HFF-Myc (cell line): ENCODE measurements at places on chromosomes 6 and 20.

DNA sequence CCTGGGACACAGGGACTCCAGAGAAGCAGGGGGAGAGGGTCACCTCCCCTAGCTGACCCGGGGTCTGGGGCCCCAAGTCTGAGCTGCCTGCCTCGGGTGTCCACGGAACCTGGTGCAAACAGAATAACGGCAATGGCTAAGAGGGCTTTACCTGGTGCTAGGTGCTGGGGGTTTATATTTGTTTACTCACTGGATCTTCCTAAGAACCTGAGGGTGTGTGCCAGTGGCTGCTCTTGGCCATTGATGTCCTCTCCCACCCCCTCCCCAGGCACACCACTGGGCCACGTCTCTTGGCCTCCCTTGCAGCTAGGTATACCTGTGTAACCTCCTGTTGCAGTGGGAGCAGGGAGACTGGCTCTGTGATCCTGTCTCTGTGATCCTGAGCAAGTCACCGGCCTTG lies 157.9 kb upstream of the MLN start:
- no peak for DNase-seq

DNA sequence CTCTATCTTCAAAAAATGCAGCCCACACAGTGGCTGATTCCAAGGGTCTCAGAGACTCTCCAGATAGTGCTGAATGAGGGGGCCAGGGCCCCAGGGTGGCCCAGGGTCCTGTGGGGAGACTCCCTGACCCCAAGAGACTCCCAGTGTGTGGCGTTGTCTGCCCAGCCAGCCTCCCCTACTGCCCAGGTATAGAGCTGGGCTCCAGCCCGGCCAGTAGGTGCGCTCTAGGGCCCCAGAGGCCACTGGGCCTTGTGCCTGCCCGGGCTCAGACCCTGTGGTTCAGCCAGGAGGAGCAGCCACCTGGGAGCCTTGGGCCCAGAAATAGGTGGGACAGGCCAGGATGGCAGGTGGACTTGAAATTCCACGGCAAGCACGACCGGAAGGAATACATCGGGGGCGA lies 30.3 kb upstream of the GATA5 start:
- no peak for DNase-seq

DNA sequence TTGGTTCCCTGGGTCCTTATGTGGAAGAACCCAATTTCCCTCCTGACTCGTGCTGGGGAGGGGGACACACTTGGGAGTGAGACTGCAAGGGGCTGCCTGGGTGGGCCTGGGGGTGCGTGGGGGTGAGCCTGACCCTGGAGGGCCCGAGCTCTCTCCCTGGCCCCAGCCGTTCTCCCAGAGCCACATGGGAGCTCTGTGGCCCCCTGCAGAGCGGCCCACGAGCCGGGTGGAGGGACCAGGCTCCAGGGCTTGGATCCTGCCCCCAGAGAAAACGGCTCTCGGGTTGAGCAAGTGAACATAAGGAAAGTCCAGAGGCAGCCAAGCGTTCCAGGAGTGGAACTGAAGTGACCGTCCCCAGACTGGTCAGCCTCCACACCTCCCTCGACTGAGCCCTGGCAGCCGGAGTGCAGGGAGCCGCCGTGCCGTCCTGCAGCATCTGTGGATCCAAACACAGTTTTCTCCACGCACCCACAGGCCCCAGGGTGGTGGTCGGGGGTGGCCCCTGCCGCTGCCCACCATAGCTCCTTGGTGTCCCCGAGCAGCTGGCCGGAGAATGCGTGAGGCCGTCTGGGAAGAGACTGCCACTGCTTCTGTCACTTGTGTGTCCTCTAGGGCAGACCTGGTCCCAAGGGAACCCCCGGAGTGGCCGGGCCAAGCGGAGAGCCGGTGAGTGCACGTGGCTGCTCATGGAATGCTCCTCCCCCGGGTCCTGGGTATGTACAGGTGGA lies 10.6 kb downstream of the COL9A3 start:
- no peak for DNase-seq

GRCh38 chr6:17057322-17057721 lies 44.5 kb upstream of the STMND1 start:
- no peak for DNase-seq

DNA sequence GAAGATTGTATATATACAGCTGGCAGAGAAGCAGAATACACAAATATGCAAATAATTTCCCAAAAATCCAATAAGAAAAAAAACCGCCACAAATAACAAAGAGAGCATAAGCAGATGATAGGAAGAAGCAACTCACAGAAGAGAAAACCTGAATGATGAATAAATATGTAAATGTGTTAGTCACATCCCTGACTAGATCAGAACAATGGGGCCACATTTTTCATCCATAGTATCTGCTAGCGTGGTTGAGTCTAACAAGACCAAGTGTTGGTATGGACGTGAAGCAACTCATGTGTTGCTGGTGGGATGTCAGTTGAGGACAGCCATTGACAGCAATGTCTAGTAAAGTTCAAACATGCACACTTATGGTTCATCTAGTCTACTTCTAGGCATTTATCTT lies 3.9 kb upstream of the SLC22A3 start:
- no peak for DNase-seq

GRCh38 chr6:71181565-71181964 lies 107.0 kb upstream of the OGFRL1 start:
- DNase-seq = peak; percentile 58

GRCh38 chr6:77492530-77492929 lies 29.2 kb upstream of the HTR1B start:
- no peak for DNase-seq

GRCh38 chr6:28693033-28693750 lies 167.5 kb downstream of the GPX5 start:
- DNase-seq = no peak

- no peak for DNase-seq
Measured at GRCh38 chr6:125919618-125920017, 37.0 kb upstream of the HINT3 start.

DNA sequence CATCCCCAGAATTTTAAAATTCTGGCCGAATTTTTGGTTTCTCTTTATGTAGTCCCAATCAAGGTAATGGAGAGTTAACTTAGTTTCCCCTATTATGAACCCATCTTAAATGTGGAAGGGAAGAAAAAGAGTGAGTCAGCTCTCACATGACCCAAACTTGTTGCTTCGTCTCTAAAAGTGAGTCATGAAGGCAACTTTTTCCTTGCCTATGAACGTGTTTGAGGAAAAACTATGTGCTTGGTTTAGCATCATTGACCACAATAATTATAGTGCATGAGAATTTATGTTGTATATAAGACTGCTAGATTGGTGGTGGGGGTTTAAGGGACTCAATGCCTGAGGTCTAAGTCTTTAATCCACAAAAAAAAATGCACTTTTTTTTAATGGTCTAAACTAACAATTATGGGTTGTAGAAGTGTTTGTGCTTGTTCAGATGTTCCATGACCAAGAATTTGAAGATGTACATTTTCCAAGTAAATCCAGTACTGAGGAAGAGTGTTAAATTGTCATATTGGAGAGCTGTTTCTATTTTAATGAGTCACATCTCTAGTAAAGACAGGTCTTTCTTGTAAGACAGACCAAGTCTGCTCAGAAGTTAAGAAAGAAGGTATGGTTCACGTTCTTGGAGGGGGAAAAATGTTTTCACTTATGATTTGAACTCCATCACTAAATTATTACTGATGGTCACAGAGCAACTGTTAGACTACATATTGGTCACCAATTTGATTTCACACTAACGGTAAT lies 409.9 kb upstream of the MARCKS start:
- peak; percentile 67 for DNase-seq

- no peak for DNase-seq
Measured at GRCh38 chr6:55674672-55675071, 95.7 kb upstream of the HMGCLL1 start.

GRCh38 chr6:165184192-165184979 lies 125.0 kb downstream of the C6orf118 start:
- DNase-seq = no peak

DNA sequence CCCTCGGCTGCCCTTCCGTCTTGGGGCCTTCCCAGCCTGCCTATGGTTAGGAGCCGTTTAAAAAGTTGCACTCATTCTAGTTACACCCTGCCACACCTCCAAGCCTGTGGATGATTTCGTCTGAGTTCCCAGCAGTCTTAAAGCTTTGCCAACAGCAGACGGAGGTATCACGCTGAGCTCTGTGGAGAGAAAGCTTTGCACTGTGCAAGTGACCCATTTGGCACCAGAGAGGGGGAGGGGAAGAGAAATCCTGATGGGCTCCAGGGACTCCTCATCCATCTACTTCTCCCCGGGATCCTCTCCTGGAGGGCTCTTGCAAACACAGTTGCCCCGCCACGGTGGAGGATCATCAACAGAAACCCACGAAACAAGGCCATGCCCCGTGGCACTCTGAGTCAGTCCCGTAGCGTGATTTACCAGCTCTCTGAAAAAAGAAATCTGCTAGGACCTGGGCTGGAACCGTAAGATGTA lies 98.8 kb upstream of the CITED2 start:
- DNase-seq = no peak
